Effector memory CD8-positive, alpha-beta T cell (primary cell): ENCODE measurements at places on chromosomes 2 and 18.

DNA sequence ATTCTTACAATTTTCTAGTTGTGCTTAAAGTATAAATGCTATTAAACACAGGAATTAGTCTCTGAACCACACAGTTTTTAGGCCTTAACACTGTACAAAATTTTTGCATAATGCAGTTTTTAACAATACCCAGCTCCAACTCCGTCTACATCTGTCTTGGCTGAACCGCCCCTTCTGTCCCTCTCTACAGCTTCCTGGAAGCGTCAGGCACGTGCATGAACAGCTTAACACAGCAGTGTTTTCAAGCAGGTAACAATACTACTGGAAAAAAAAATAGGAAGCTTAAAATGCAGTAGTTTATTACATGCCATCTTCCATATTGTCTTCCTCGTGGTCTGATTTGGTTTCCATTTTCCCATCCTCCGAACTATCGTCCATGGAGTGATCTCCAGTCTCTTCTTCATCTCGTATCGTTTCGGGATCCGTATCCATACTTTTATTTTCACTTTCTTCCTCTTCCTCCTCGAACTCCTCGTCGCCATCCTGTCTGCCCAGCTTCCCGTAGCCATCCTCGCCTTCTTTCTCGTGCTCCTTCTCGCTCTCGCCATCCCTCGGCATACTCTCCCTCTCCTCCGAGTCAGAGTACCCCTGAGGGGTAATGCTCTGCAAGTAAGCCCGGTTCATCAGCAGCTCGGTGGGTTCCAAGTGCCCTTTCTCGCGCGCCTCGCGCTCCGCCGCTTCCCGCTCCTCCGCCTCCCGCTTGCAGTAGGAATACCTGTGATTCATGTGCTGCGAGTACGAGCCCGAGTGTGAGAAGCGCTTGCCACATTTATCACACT lies 130.6 kb downstream of the ZEB2 start:
- DNase-seq: no peak

- no peak for DNase-seq
Observed at GRCh38 chr2:85269959-85270358, 57.8 kb downstream of the TGOLN2 start.

DNA sequence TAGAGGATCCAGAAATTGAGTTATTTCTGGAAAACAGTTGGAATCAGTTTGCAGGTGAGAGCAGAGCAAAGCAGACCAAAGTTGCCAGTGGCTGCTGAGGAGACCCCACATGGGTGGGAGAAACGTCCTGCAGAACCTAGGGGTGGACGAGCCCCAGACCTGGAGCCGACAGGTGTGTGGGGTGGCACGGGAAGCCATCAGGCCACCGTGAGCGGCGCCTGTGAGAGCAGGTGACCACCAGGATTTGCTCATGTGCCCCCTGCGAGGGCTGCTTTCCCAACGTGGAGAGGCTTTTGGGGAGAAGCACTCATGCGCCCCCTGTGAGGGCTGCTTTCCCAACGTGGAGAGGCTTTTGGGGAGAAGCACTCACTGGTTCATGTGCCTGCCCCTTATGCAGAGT lies 116.8 kb upstream of the NFATC1 start:
- no peak for DNase-seq

DNA sequence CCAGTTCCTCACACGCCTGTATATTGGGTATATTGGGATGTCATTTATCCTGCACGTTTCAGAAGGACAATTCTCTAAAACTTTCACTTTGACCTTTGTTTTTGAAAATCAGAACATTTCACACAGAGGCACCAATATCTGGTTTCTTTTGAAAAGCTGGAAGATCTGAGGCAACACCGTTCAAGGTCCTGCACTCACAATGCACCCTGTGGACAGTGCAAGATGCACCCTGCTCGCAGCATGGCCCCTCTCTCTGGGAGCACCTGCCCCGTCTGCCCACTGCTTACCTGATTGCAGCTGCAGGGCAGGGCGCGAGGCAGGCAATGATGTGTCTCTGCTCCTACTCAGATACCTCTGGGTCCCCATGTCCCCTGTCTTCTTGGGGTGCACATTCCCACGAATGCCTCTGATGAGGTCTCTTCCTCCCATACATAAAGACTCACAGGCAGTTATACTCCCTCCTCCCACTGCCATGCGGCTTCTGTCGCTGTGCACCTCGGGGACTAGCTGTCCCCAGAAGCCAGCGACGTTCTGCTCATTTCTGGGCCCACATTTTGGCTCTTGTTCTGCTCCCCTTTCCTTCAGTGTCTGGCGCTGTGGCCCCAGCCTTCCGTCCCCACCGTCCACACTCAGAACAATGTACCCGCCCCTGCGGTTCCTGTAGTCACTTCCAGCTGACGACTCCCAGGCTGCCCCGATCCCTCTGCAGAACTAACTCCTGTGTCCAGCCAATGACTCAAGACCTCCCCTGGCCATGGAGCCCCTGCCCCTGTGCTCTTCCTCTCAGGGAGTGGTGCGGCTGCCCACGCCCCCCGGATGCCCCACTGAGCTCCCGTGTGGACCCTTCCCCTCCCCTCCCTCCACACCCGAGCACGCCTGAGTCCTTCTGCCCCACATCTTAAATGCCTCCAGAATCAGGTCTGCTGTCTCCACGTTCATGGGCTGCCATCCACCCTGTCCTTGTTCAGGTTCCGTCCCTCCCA lies at the start of gene OR6B3:
Gene OR6B3, minus strand, starts transcription at position 349 of the 983 bp plus-strand sequence.
- no peak for DNase-seq

DNA sequence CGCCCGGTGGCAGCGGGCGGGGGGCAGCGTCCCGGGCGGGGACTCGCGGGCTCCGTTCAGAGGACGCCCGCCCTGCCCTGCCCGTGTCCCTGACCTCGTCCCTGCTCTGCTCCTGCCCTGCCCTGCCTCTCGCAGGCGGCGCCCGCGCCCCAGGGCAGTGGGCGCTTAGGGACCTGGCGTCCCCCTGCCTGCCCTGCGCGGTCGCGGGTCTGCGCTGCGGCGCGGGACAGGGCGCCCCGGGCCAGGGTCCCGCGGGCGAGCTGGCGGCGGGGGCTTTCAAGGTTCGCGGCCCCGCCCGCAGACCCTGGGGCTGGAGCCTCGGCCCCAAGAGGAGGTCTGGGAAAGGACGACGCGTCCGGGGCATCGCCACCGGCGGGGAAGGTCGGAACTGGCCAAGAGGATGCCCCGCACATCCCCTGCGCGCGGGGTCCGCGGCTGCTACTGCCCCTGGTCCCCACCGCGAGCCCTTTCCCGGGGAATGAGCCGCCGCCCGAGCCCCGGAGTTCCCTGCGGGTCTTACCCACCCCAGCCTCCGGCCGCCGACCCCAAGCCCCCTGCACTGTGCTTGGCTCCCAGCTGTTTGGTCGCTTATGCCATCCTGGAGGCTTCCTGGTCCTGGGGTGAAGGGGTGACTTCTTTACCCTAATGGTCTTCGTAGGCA lies 679 bp downstream of the RNF144A start:
- no peak for DNase-seq

DNA sequence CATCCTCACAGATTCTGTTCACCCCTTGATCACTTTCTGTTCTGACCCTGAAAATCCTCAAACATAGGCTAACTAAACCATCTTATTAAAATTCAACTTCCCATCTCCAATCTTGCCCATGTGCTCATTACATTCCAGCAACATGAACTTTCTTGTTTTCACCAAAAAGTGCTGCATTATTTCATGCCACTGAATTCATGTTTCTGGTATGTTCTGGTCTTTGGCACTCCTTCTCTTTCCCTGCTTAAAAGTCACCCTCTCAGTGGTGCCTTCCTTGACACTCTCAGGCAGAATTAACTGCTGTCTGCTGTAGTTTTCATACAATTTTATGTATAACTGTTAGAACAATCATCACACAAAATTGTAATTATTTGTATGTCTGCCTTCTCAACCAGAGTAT lies 247.7 kb upstream of the RBMS1 start:
- DNase-seq: no peak

GRCh38 chr2:119522671-119523070 lies 1.6 kb downstream of the SCTR start:
- DNase-seq: no peak

- no peak for DNase-seq
Observed at GRCh38 chr2:29390136-29390535, 274.9 kb downstream of the CLIP4 start.

DNA sequence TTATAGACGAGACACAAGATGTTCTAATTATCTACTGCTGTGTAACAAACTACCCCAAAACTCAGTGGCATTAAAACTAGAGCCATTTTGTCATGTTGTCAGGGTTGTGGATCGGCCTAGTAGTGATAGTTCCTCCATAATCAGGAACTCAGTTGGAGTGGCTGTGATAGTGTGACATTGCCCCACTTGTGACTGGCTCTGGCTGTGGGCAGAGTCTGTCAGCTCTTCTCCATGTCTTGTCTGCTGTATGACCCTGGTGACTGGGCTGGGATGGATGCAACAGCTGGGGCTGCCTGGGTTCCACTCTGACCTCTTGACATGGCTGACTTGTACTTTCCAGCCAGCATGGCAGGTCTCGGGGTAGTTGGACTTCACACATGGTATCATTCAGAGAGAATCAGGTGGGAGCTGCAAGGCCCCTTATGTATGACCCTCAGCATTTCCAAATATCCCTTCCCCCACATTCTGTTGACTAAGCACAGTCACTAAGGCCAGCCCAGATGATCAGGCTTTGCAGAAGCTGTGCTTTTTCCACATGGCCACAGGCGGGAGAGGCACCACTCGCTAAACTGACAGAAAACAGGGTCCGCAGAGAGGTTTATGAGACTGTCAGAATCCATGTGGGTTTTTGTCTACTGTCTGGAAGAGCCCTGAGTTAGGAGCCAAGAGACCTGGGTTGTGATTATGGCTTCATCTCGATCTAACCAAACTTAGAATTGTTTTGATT lies 50.3 kb downstream of the SETBP1 start:
- no peak for DNase-seq
